A549 treated with ZK216348 at 1 μM for 4 hours (cell line): ENCODE measurements at places on chromosomes 11 and 22. TPM values are rescaled to one million over a fixed set of nuclear protein-coding genes. Genes with fewer than 3 reads are reported as not detected.

SLC22A9 gene
- total RNA-seq: not detected in 5 replicates

DNAL4 gene
- total RNA-seq: 7.4 to 11.9 TPM (median 11.4 TPM) in 5 replicates

PHLDA2 gene
- 67.6 to 139 TPM (median 116 TPM) in 5 replicates for total RNA-seq

OR5B21 gene
- not detected in 5 replicates for total RNA-seq

OR4C11 gene
- total RNA-seq: not detected in 5 replicates

TH gene
- 0.14 TPM in 1 of 5 replicates, not detected in the others for total RNA-seq

VWCE gene
- 0.25 to 1.0 TPM (median 0.54 TPM) in 5 replicates for total RNA-seq

ENTHD1 gene
- not detected in 5 replicates for total RNA-seq

C11orf52 gene
- not detected in 5 replicates for total RNA-seq

HARBI1 gene
- total RNA-seq: 5.0 to 5.9 TPM (median 5.5 TPM) in 5 replicates

KCNJ11 gene
- total RNA-seq: 0.90 to 2.0 TPM (median 1.4 TPM) in 5 replicates

TSPAN4 gene
- 92.6 to 194 TPM (median 180 TPM) in 5 replicates for total RNA-seq

RFPL1 gene
- total RNA-seq: not detected in 5 replicates

ZNF214 gene
- 0.49 to 1.5 TPM (median 0.73 TPM) in 5 replicates for total RNA-seq

FOLH1 gene
- not detected in 5 replicates for total RNA-seq
